ENCODE measurements at places on chromosomes 4 and X.

DNA sequence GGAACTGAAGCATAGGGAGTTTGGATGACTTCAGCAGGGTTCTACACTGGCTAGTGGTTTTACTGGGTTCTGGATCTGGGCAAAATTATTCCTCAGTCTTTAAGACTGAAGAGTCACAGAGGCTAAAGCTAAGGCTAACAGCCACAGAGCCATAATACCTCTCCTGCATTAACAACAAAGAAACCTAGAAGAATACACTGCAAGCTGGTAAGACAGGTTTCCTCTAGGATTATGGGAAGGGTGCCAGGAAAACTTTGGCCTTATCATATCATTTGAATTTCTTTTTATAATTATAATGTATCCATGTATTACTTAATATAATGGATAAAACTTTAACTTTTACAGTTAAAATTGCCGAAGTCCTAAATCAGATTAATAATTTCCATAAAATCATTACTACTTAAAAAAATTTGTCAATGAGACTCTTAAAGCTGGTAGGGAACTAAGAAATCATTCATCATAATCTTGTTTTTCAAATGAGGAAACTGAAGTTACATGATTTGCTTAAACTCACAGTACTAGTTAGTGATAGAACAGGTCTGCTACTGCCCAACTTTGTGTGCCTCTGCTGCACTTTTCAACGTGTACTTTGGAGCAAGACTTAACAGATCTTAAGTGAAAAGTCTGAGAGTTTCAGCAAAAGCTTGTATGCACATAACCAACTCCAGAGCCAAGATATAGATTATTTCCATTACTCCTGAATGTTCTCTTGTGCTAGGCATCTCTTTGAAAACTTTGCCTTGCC is 24.2 kb upstream of the PGRMC2 start:
- no peak for DNase-seq

DNA sequence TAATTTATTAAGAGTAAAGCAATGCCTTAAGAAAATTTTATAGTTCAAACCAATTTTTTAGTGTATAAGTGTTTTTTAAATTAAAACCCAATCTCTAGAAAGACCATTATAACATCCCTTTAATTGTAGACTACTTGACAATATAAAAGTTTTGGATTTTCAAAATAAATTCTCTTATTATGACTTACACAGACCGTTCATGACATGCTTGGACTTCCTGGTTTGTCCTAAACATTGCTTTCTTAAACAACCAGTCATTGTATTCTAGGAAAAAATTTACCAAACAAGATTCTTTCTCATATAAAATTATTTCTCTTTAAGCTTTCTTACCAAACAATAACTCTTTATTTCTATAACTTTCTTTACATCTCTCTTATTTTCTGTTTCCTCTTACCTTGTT is 49.0 kb upstream of the CXorf51A start:
- no peak for DNase-seq

- no peak for DNase-seq
Observed at GRCh38 chr4:153645183-153645582, 38.9 kb upstream of the TLR2 start.

- DNase-seq: no peak
Observed at GRCh38 chr4:149768477-149768876, 47.2 kb downstream of the IQCM start.

GRCh38 chr4:6195602-6196319 is 4.6 kb downstream of the JAKMIP1 start:
- DNase-seq: no peak

- DNase-seq: no peak
Observed at GRCh38 chr4:109887071-109887470, 25.6 kb upstream of the EGF start.

GRCh38 chrX:111585337-111585736 is 73.9 kb downstream of the SERTM2 start:
- DNase-seq: peak; percentile 53

GRCh38 chr4:151905197-151905596 is 144.4 kb upstream of the GATB start:
- DNase-seq: no peak

DNA sequence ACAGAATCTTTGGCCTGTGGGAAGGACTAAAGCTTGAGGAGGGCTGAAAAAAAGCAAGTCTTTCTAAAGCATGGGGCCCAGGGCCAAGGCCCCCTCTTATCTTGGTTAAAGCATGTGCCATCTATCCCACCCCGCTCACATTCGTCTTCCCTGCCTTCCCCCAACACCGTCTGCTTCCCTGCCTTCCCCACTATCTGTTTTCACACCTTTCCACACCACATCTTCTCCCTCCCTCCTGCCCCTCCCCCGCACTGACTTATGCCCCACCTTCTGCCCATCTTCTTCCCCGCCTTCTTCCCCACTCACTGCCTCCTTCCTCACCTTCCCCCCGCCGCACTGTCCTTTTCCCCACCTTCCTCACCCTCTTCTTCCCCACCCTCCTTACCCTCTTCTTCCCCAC is 890 bp upstream of the NAP1L5 start:
- no peak for DNase-seq

- DNase-seq: no peak
Observed at GRCh38 chr4:186624951-186625350, 69.6 kb upstream of the MTNR1A start.

- no peak for DNase-seq
Observed at GRCh38 chrX:13252726-13253125, 67.1 kb downstream of the ATXN3L start.

- DNase-seq: no peak
Observed at GRCh38 chr4:111689214-111689613, 456.0 kb upstream of the FAM241A start.

GRCh38 chr4:40046311-40046980 is 10.2 kb upstream of the N4BP2 start:
- no peak for DNase-seq

- DNase-seq: peak; percentile 56
Observed at GRCh38 chr4:140884431-140885058, 128.4 kb upstream of the TBC1D9 start.

DNA sequence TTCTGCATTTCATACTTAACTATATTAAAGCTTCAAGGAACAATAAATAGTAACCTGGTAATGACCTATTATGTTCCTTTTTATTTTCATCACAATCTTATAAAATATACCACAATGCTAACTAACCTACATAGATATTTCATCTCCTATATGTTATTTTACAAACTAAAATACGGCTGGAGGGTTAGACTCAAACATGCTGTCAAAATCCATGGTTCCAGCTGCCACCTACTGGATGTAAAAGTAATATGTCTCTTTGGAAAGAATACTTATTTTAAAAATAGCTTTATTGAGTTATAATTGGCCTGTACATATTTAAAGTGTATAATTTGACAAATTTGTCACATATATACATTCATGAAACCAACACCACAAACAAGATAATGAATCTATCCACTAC is 15.0 kb downstream of the RGN start:
- no peak for DNase-seq

GRCh38 chrX:22818061-22818460 is 181.7 kb upstream of the DDX53 start:
- no peak for DNase-seq

DNA sequence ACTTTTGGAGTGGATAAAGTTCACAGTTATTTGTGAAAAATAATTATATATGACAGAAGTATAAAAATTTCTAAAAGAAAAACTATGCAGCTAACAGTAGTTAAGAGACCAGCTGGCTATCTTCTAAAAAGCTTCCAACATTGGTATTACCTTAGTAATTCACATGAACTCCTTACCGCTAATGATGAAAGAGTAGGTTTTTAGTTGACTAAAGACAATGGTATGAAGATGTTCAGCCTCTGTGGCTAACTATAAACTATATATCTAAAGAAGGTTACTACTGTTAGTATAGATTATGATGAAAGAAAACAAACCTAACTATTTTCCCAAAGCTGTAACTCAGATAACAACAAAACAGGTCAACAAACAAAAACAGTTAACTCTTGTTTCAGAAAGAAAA is 10.4 kb downstream of the CCNI start:
- no peak for DNase-seq

DNA sequence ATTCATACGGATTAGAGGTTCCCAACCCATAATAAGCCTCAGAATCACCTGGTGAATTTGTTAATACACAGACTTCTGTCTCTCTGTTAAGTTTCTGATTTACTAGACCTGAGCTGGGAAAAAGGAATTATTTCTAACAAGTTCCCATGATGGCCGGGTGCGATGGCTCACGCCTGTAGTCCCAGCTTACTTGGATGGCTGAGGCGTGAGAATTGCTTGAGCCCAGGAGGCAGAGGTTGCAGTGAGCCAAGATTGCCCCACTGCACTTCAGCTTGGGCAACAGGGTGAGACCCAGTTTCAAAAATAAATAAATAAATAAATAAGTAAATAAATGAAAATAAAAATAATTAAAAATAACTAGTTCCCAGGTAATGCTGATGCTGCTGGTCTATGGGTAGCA is 412.3 kb downstream of the GALNTL6 start:
- DNase-seq: no peak

- DNase-seq: no peak
Observed at GRCh38 chr4:184166736-184167135, 50.9 kb downstream of the ENPP6 start.

DNA sequence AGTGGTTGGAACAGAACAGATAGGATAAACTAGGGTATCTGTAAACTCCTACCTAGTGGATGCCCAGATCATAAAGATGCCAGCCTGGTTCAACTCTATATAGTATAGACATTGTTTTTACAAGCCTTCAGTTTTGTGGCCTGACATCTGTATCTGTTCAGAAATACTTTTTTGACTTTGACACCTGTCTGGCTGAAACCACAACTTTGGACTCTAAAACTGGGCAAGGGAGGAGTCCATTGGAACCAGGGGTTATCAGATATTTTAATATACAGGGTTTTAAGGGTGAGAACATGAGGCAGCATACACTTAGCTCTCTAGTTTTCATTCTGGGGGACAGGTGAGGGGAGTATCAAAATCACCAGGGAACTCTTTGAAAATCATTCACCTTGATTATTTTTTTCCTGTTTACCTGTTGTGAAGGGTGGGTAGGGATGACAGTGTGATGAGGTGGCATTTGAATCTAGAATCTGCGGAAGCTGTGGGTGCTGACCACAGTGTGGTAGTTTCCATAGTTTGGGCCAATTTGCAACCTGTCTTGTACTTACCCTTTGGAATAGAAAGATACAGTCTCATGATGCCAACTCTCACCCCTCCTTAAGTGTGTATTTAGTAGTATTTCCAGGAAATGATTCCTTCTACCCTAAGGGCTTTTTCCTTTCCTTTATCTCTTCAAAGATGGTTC is 20.6 kb downstream of the GAB1 start:
- DNase-seq: no peak

GRCh38 chr4:46484881-46485280 is 95.0 kb upstream of the GABRA2 start:
- DNase-seq: no peak

DNA sequence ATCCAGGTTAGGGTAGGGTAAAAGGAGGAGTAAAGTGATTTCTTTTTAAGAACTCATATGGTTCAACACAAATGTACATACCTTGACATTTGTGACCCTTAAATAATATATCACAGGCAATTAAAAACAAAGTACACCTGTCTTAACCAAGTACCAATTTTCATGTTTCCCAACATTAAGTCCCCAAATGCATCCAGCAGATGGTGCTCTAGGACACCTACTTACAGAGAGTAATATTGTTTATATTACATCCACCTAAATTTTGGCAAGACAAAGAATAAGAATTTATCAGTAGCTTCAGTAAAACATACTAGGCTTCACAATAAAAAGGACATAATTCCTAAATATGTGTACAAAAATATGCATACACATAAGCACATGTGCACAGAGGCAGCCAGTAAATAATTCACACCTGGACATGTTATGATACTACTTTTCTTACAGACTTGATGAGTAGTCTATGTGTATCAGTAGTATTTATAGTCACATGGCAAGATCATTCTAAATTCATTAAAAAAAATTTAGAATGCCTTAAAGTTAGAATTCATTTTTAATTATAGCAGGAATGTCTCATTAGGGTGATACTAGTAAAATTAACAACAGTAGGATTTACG is 219.7 kb downstream of the DCLK2 start:
- DNase-seq: peak; percentile 63

DNA sequence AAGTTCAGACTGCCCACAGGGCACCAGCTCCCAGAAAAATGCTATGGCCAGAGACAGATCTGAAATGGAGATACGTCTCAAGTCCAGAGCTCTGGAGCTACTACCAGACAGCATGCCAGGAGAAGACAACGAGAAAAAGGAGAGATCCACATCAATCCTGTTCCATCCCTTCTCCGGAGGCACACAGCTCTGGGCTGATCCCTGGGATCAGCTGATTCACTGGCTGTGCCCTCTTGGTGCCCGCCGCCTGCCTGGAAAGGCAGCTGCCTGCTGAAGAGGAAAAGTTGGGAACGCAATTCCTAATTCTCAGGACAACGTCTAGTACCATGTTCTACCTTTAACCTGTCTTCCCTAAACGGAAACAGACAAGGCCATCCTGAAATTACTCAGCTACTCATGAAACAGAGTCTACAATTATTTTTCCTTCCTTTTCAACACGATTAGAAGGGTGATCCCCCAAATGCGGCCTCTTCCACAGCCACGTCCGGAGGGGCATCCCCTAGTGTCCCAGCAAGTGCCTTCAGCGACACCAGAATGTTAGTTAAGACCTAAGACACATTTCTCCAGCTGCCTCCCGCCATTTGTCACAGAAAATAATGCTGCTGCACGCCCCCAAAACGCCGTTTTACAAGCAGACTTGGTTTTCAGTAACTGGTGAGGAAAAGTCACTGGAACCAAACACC is 2.4 kb downstream of the ZFYVE28 start:
- DNase-seq: no peak

GRCh38 chr4:95105983-95106382 is 348.2 kb downstream of the BMPR1B start:
- DNase-seq: no peak

GRCh38 chrX:56314334-56314733 is 82.2 kb downstream of the KLF8 start:
- DNase-seq: no peak

DNA sequence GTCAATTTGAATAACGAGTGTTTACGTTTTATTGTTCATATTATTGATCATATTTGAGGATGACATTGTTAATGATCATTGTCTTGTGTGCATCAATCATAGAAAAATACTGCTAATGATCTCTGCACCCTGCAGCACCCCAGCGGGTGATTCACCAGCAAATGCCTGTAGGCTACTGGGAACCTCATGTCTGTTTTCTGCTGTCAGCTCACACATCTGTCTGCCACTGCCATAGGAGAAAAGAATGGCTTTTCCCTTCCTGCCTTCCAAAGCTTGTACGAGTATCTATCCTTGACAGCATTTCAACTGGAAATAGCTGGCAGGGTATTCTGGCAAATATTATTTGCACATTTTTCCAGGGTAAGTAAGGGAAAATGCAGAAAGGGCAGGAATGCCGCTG is 272.1 kb upstream of the TRAM1L1 start:
- DNase-seq: no peak

GRCh38 chr4:45663003-45663402 is 460.9 kb downstream of the GABRG1 start:
- peak; percentile 28 for DNase-seq

GRCh38 chr4:186058253-186058979 is 10.5 kb upstream of the TLR3 start:
- DNase-seq: no peak

Measured in NCI-H1417 (cell line).